Stimulated activated CD4-positive, alpha-beta T cell treated with anti-CD3 and anti-CD28 coated beads, TNF-alpha, amount 100 ng/mL, for 24 hours (primary cell): ENCODE measurements at places on chromosomes 12 and 14.
A peak's percentile ranks its signal among the peaks of the same experiment; 100 is the strongest.

DNA sequence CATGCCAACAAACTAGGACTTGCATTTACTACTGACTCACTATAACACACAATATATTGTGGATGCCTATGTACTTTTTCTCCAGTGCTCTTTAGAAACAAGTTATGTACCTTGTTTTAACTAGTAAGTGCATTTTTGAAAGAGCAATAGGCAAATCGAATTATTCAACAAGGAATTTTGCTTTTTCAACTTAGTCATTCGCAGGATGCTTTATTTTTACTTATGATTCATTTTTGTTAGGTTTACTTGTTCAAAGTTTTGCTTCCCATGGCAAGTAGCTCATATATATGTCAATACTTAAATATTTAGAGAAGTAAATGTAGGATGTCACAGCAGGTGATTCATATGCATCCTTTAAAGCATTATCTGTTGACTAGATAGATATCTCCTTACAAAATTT lies 149.8 kb downstream of the PELI2 start:
- DNase-seq = no peak

GRCh38 chr12:28578833-28579252 lies 388.6 kb downstream of the CCDC91 start:
- no peak for DNase-seq

- DNase-seq = no peak
Measured at GRCh38 chr12:64139021-64139420, 83.1 kb downstream of the KICS2 start.

DNA sequence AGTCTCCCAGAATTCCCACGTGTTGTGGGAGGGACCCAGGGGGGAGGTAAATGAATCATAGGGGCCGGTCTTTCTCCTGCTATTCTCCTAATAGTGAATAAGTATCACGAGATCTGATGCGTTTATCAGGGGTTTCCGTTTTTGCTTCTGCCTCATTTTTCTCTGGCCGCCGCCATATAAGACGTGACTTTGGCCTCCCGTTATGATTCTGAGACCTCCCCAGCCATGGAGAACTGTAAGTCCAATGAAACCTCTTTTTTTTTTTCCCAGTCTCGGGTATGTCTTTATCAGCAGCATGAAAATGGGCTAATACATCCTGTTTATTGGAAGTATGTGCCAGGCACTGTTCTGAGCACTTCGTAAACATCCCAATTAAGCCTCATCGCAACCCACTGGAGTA lies 788 bp downstream of the KRT72 start:
- no peak for DNase-seq

DNA sequence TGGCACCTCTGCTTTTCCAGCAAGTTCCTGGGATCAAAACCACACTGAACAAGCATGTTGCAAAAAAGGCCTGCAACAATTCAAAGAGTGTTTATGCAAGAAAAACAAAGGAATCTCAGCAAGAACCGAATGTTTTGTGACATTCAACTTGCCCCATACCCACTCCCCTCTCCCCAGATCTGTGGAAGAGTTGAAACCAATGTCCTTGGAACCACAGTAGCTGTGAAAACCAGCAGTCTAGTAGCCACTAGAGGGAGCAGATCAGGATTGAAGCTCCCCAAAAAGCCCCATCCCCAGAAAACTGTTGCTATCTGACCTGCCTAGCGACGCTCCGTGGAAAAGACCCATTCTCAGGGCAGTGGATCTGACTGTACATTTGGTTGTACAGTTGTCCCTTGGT lies 27.1 kb downstream of the PRKAB1 start:
- DNase-seq = no peak

DNA sequence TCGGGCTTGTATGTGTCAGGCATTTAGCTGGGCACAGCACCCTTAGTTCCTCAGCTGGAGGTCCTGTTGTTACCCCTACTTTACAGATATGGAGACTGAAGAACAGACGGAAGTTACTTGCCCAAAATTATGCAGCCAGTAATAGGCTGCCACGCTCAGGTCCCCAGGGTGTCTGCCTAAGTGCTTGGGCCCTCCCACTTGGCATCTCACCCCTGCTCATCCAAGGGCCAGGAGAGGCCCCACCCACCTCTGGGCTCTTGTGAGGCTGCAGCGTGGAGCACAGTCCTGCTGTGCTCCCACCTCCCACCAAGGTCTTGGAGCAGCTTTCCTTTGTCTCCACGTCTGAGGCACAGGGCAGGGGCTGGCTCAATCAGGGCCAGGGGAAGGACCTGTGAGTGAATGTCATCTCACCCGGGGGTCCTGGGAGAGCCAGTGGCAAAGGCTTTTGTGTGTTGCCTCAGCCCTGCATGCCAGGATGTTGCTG lies 64.6 kb downstream of the BEGAIN start:
- no peak for DNase-seq

DNA sequence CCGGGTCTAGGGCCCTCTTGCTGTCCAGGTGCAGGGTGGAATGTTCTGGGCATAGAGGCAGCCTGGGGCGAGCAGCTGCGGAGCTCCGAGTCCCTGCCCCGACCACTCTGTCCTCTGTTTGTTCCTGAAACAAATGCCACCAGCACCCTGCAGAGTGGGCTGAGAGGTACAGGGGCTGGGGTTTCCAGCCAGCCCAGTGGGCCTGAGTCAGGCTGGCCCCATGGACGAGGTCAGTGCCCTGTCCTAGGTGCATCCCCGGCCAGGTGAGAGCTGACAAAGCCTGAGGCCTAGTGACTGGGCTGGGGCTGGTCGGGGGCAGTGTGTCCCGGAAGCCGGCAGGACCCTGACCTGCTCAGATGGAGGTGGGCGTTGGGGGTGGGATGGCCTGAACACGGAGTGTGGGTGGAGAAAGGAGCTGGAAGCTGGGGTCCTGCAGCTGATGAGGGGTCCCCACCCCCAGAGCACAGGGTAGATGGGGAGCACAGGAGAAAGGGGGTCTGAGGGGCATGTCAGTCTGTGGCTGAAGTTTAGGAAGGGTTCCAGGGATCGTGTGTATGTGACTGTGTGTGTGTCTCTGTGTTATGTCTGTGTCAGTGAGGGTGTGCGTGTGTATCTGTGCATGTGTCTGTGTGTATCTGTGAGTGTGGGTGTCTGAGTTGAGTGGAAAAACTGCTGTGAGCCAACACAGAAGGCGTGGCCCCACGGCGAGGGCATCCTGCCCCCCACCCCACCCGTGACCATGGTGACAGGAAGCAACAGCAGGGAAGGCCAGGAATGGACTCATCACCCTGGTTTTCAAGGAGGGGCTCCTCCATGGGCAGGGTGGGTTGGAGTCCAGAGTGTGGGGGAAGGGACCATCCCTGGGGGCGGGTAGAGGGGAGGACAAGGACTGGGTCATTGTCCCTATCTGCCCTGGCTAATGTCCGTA lies 2.4 kb upstream of the CRIP1 start:
- no peak for DNase-seq

GRCh38 chr12:131608740-131609690 lies 101.9 kb upstream of the SFSWAP start:
- DNase-seq = peak; percentile 42

- DNase-seq = no peak
Measured at GRCh38 chr12:52660934-52661499, 9.0 kb upstream of the KRT2 start.

DNA sequence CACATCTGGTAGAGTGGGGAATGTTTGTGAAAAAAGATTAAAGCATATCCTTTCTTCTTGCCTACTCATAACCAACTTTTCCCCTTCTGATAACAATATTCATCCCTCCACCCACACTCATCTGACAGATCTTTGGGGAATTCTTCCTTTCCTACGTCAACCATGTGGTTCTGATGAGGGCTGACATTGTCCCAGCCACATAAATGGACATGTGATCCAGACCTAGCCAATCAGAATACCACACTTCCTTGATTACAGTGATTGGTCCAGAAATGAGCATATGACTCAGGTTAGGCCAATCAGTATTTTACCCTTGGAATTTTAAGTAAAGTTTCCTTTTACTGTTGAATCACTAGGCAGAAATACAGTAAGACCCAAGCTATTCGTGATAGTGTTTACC lies 58.9 kb downstream of the GPR65 start:
- no peak for DNase-seq

- no peak for DNase-seq
Measured at GRCh38 chr12:20089077-20089476, 279.3 kb upstream of the PDE3A start.

DNA sequence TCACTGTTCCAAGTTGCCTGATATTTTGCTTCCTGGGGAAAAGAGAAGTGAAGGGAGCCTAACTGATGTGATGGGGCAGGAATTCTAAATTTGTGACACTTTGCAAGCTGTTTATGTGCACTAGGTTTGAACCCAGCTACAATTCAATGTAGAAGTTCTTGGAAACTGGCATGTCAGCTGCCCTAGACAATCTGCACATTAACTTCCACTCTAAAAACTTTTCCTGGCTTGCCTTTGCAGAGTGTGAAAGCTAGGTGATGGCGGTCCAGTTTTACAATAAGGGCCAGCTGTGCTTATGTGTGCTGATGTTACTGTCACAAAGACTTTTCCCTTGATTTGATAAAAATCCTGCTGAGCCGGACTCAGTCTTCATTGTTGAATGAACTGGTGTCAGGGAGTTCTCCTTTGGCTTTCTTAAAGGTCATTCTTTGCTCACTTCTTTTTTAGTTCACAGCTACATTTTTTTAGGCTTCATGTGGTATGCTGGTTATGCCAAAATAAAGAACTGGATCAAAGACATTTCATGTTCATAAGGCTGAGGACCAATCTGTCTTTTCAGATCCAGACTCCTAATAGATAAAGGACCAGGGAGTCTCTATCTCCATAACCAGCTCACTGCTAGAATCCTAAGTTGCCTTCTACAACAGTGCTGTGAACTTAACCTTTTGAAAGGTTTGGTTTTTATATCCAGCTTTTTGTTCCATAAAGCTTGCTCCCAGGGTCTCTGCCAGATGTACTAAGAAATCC lies 133.5 kb downstream of the TGFB3 start:
- DNase-seq = no peak

DNA sequence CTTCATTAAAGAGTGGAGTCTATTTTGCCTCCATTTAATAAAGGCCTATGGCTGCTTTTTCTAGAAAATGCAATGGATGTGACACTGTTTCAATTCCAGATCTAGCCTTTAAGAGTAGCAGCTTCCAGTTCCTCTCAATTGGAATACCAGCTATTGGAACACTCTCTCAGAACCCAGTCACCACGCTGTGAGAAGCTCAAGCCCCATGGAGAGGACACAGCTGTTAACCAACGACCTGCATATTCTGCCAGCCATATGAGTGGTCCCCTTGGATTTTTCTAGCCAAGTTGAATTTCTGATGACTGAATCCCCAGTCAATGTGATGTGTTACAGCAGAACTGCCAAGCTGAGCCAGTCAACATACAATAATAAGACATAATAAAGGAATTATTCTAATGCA lies 131.8 kb downstream of the TMTC3 start:
- no peak for DNase-seq

GRCh38 chr12:63294327-63294632 lies 143.3 kb upstream of the AVPR1A start:
- DNase-seq = no peak

DNA sequence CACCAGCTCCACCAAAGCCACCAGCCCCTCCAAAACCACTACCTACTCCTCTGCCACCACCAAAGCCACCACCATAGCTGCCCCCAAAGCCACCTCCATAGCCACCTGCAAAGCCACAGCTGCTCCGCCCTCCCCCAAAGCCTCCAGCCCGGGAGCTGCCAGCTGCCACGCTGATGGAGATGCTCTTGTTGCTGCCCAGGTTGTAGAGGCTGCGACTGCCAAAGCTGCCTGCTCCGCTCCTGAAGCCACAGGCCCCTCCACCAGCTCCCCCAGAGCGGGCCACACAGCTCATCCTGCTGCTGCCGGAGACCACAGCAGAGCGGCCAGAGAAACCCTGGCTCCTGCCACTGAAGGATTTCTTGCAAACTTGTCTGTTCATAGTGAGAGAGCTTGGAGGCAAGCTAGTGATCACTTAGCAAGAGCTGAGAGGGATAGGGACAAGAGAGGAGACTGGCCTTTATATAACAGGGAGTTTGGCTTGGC lies at the start of gene KRT76:
KRT76 (minus strand) TSS at position 433 of the 483 bp plus-strand sequence; CDS start at position 379, 54 bp downstream.
- no peak for DNase-seq

- no peak for DNase-seq
Measured at GRCh38 chr12:15698377-15698871, 90.8 kb downstream of the EPS8 start.

DNA sequence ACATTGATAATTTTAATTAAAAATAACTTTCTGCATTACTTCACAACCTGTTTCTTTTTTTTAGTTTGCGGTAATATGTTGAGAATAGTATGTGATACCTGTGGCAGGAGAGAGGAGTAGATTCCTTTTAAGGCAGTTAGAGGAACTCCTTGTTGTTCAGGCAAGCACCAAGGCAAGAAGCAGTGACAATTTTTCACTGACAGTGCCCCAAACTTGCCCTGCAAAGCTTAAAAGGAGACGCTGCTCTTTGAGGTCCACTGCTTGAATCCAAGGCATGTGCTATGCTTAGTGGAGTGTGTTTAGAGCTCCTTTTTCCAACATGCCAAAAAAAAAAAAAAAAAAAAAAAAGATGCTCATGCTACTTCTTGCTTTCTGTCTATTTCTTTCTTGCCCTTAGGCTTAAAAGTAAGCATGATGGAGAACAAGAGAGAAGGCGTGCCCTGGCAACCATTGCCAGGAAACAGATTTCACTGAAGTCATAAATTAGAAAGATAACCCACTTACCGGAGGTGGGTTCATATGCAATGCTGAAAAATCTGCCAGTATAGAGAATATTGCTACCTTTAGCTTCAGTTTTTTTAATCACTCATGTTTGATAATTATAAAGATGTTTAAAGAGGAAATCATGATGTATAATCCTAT lies 58.3 kb upstream of the DYRK2 start:
- no peak for DNase-seq

DNA sequence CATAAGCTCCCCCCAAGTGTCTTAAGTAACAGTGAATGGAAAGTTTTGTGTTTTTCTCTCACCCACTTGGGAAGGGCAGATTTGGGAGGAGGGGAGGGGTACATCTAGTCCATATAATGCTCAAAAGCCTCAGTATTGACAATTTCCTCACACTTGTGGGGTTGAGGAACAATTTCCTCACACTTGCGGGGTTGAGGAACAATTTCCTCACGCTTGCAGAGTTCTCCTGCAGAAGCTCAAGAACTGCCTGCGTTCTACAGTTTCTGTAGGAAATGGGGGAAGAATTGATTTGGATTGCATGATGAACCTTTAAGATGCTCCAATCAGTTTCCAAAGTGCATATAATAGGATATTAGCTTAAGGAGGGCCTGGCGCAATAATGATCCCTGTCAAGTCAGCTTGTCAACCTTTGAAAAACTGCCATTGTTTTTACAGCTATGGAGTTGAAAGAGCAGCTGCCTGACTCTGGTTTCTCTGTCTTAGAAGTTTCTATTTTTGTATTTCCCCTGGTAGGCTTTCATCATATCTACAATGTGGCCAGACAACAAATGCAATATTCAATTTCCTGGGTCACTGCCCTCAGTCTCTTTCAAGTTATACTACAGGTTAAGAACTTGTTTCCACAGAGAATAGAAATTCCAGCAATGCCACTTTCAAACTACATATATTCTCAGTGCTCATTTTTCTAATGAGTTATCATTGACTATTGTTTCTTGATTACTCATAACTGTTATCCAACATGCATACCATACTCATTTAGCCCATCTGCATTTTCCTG lies 66.5 kb downstream of the PLEKHG7 start:
- DNase-seq = no peak
